ENCODE measurements at places on chromosomes 4 and X.

GRCh38 chrX:45935408-45935807, 609.8 kb downstream of the ZNF674 start:
- no peak for DNase-seq

DNA sequence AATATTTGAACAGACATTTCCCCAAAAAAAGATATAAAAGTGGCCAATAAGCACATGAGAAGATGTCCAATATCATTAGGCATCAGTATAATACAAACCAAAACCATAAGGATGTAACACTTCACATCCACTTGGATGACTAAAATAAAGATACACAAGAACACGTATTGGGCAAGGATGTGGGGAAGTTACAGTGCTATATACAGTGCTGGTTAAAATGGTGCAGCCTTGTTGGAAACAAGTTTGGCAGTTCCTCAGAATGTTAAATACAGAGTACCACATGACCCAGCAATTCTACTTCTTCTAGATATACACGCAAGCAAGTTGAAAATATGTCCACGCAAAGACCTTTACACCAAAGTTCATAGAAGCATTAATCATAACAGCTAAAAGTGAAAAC, 58.9 kb downstream of the HAUS3 start:
- no peak for DNase-seq

GRCh38 chrX:77975755-77976154, 6.3 kb upstream of the PGAM4 start:
- DNase-seq: no peak

GRCh38 chr4:101871962-101872676, 81.6 kb downstream of the BANK1 start:
- DNase-seq: no peak

- no peak for DNase-seq
Observed at GRCh38 chr4:105605493-105605892, 53.1 kb downstream of the ARHGEF38 start.

GRCh38 chr4:3441501-3442459, at the start of gene HGFAC:
TSS of gene HGFAC (plus strand) at chr4:3441968. CDS start at chr4:3442002, 34 bp downstream.
- DNase-seq: no peak

- no peak for DNase-seq
Observed at GRCh38 chr4:138049355-138049754, 192.8 kb downstream of the SLC7A11 start.

DNA sequence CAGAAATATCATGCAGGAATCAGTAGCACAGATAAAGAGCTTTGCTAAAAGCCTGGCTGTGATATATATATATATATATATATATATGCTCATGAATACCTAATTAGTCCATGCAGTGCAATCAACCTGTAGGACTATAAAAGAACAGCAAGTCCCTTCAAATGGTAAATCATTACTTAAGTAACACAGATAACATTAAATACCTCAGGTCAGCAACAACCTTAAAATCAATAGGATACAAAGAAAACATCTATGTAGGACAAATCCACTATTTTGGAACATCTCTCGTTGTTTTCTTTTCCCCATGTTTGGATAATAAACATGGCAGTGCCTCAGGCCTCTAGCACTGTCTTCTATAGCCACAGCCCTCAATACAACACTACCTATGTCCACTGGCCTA, 106.6 kb downstream of the FNIP2 start:
- no peak for DNase-seq

DNA sequence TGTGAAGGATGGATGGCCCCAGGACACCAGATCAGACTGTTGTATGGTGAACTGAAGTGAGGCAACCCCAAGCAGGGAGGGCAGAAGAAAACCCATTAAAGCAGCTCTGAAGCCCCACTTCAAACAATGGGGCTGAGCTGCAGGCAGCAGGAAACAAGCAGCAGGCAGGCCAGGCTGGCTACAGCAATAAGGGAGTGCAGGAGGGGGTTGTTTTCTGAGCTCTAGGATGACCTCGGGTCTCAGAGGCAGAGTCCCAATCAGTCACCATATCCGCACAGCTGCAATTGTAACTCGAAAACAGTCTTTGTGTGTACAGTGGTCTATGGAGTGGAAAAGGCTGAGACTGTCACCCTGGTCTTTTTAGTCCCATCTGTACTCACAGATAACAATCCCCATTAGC, 90.4 kb downstream of the COL4A6 start:
- DNase-seq: no peak

- DNase-seq: peak; percentile 18
Observed at GRCh38 chrX:140918398-140919038, 83.9 kb upstream of the SPANXB1 start.

- DNase-seq: no peak
Observed at GRCh38 chr4:183287677-183288076, 32.4 kb downstream of the CLDN22 start.

DNA sequence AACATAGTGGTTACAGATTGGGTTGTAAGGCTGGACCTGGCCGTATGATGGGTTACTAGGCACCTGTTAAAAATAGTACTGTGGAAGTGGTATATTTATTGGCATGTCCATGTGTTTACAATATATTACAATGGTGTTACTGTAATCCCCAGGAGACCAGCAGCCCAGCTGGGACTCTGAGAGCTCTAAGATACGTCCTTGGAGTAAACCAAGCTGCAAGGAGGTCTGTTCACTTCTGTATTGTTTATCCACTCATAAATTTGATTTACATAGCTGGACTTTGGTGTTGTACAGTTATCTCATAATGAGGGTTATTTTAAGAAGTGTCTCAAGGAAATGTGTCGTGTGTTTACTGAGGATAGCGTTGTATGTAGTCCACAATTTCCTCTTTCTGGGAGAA, 93.8 kb downstream of the TBL1X start:
- no peak for DNase-seq

GRCh38 chr4:166838975-166839614, 395.2 kb downstream of the SPOCK3 start:
- DNase-seq: peak; percentile 25

DNA sequence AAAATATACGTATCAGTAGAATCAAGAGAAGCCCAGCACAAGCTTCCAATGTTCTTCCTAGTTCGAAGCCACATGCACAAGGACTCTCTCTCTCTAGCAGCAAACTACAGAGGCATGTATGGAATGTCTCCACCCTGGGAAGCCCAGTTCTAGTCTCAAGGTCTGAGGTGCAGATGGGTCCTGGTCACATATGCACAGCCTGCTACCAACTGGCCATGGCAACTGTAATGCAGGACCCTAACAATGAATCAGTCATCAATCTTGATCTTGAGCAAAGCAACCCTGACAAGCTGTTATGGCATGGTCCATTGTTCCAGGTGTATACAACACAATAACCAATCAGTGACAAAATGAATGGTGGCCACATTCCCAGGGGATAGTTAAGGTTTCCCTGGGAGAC, 55.8 kb downstream of the MBNL3 start:
- no peak for DNase-seq

- no peak for DNase-seq
Observed at GRCh38 chr4:15902746-15903145, 35.8 kb downstream of the FGFBP1 start.

DNA sequence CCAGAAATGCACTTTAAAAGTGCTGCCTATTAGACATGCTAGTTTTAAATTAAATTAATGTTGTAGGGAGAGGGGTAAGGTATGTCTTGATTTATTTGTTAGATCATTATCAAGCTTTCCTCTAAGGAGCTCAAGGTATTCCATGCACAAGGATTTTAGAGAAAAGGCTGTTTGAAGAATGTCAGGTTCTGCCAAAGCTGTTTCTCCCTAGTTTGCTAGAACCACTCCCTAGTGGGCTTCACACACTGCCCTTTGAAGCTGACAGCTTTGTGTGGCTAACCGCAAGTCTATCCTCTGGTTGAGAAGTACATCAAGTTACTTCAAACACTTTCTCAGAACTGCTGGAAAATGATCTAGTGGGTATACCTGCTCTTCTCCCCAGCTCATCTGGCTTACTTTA, 32.3 kb downstream of the RASL11B start:
- no peak for DNase-seq

DNA sequence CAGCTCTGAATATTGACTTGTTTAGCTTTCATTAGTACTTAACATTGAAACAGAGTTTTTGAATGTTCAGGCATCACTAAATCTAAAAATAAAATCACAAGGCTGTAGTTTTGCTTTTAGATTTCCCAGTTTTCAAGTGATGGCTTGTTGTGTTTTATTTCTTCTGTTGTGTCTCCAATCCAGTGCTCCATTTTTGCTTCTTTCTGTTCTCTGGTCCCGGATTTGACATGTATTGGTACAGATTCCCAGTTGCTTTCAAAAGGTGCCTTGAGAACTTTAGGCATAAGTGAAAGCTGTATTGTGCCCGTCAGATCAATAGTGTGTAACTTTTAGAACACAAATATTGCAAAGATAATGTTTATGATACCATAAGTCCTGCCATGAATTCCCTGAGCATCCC, 53.2 kb downstream of the ARHGAP10 start:
- no peak for DNase-seq

GRCh38 chrX:131783555-131784308, 239.4 kb upstream of the STK26 start:
- no peak for DNase-seq

All from GM13977 (cell line).